ENCODE measurements at places on chromosomes 7 and 10.

- DNase-seq, result no peak
Measured at GRCh38 chr10:51008346-51008745, 65.9 kb upstream of the PRKG1 start.

- DNase-seq, result no peak
Measured at GRCh38 chr7:118648002-118648401, 423.5 kb downstream of the ANKRD7 start.

DNA sequence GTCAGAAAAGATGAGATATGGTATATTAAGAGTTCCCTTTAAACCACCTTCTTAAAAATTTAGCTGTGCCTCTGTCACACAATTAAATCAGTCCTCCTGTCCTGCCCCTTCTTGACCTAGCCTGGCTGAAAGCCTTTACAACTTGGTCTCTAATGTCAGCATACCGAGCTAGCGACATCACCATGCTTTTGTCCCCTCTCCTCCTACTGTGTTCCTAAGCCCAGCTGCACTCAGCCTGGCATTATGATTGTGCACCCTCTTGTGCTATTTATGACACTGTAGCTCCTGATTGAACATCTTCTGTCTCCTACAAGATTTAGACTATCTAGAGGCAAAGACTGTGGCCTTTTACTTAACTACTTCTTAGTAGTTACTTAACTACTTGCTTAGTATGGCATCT lies 29.2 kb downstream of the TDRD1 start:
- DNase-seq, result no peak

DNA sequence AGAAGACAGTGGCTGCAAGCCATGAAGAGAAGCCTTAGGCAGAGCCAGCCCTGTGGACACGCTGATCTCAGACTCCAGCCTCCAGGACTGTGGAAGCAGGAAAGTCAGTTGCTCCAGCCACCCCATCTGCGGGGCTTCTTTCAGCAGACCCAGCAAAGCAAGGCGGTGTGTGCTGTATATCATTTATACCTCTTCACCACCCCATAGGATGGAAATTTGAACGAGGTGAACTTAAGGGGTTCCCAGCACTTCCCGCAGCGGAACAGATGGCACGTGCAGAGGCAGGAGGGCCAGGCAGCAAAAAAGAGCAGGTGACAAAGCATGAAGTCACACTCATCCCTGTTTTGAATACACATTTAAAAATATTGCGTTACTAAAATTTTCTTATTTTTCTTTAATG lies 159.4 kb downstream of the ADARB2 start:
- no peak for DNase-seq

DNA sequence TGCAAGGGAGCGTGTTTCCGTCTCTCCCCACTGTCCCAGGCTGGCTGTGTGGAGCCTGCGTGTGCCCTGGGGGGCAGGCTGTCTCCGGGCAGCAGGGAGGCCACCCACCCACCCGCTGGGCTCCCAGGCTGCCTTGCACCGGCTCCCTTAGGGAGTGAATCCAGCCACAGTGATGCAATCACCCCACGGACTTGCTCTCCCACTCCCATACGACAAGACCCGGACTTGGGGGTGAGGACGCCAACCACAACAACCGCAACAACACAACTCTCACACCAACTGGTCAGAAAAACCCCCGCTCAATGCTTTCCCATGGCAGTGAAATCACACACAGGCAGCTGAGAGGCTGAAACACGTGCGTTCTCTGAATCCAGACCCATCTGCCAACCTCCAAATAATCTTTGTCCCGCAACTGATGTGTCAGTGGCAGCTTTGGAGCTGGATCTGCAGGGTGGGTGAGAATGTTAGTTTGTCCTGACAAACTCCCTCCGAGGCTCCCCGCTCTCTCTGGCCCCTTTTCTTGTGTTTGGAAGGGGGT lies 62.7 kb upstream of the DDC start:
- no peak for DNase-seq

- DNase-seq, result no peak
Measured at GRCh38 chr10:124174673-124175645, 81.6 kb upstream of the CHST15 start.

DNA sequence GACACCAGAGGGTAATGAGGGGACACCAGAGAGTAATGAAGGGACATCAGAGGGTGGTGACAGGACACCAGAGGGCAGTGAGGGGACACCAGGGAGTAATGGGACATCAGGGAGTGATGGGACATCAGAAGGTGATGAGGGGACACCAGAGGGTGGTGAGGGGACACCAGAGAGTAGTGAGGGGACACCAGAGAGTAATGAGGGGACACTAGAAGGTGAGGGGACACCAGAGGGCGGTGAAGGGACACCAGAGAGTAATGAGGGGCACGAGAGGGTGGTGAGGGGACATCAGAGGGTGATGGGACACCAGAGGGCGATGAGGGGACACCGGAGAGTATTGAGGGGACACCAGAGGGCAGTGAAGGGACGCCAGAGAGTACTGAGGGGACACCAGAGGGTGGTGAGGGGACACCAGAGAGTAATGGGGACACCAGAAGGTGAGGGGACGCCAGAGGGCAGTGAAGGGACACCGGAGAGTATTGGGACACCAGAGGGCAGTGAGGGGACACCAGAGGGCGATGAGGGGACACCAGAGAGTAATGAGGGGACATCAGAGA lies 10.6 kb downstream of the NACAD start:
- DNase-seq, result no peak

GRCh38 chr7:94324380-94325121 lies 70.1 kb upstream of the COL1A2 start:
- DNase-seq, result no peak

DNA sequence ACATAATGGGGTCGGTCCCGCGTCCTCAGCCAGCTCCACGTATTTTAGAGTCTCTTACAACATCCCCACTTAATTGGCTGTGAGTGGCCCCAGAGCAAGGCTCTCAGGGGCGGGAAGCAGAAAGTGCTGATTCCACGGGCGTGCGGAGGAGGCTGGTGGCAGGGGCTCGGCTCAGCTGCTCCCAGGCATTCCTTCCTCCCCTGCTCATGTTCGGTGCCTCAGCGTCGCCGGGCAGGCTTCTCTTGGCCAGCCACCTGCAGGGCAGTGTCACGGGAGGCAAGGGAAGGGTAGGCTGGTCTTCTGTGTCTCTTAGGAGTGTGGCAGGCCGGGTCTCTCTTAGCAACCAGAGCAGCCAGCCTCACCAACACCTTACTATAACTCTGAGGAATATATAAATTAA lies 33.8 kb downstream of the IL15RA start:
- DNase-seq, result no peak

GRCh38 chr10:106268000-106268399 lies 896.5 kb downstream of the SORCS1 start:
- DNase-seq, result no peak

DNA sequence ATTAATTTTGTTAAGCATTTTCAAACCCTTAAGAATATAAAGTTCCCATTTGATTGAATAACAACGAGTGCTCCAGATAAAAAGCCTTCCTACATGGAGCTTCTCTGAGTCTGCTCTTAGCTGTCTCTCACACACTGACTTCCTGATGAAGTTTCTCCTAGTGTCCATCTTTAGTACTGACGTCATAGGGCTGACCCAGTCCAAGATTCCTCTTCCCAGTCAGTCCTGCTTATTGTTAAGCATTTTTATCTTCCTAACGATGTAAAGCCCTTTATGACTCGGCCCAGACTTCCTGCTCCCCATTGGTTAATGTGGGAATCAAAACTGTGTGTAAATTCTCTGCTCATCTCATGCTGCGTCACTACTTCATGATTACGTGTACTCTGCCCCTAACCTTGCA lies 398.8 kb downstream of the TFEC start:
- no peak for DNase-seq

GRCh38 chr7:50217821-50218281 lies 86.7 kb upstream of the IKZF1 start:
- no peak for DNase-seq

- DNase-seq, result no peak
Measured at GRCh38 chr10:93063144-93063976, 2.8 kb downstream of the CYP26C1 start.

GRCh38 chr7:74202841-74203556 lies 6.8 kb upstream of the LAT2 start:
- no peak for DNase-seq

- no peak for DNase-seq
Measured at GRCh38 chr7:33644489-33644888, 260.9 kb upstream of the BMPER start.

GRCh38 chr10:69123306-69123746 lies 652 bp upstream of the VPS26A start:
- DNase-seq, result peak; percentile 41

DNA sequence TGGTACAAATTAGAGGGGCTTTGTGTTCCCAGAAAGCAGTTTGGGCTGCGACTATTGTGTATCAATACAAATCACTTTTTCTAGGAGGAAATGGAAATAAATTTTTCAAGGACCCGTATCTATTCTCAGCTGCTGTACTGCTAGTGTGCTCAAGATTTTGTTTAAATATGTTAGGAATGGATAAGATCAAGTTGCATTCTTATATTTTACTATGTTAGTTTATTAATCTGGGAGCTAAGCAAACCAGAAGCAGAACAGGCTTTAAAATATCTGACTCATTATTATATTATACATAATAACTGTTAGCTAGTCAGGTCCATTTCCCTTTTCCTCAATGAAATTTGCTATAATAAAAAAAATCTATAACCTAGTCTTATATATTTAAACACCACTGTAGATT lies 11.1 kb upstream of the GLCCI1 start:
- no peak for DNase-seq

DNA sequence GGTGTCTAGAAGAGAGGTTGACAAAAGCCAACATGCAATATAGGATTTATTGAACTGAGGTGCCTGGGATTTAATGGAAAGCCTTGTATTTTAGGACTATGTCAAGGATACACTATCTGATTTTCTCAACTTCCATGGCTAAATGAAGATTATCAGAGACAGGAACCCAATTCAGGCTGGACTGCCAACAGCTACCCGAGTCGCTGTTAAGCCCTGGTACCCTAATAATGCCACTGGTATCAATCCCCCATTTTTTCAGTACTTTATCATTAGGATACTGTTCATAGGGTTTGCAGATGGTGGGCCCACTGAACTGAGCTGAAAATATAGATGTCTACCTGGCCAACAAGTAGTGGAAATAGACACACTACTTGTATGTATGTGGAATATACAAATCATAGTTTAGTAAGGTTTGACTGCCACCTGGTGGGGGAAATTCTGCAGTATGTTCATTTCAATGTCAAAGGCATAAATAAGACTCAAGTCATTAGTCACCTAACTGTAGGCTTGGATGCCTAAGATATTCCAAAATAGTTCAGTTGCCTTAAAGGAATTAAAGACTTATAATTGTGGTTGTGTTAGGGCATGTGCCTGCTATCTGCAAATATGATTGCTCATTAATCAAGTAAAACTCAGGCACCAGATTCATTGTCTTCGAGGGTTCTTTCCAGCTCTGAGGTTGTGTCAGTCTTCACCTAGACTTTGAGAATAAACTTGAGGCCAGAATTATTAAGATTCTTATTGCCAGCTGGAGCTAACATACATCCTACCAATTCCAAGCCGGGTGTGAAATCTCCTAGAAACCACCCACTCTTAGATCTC lies 34.1 kb upstream of the NOBOX start:
- peak; percentile 65 for DNase-seq

DNA sequence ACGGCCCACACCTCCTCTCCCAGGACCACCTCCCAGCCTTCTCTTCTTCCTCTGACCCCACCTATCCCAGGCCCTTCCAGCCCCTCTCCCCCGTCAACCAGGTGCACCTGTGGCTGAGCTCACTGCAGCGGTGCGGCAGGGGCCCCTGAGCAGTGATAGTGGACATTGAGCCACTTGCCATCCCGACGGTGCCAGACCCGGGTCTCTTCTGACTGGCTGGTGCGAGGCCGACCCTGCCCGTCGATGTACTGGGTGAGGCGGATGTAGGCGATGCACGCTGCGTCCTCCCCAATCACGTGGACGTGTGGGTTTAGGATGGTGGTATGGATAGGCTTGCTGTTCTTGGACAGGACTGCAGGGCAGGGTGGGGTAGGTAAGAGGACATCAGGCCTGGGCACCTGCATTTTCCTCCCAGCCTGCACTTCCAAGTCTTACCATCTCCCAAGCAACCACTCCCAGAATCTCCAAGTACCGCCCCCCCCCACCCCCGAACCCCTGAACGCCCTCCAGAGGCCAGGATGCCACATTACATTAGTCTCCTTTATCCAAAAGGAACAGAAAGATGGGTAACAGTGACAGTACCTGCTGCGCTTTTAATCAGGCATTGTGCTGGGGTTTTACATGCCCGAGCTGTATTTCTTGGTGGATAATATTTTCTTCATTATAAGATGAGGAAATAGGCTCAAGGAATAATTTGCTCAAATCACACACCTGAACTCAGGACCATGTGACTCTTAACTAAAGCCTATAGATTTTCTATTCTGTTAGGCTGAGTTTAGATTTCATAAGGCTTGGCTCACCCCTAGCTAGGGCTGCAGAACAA lies 3.7 kb upstream of the NDST2 start:
- DNase-seq, result peak; percentile 48

DNA sequence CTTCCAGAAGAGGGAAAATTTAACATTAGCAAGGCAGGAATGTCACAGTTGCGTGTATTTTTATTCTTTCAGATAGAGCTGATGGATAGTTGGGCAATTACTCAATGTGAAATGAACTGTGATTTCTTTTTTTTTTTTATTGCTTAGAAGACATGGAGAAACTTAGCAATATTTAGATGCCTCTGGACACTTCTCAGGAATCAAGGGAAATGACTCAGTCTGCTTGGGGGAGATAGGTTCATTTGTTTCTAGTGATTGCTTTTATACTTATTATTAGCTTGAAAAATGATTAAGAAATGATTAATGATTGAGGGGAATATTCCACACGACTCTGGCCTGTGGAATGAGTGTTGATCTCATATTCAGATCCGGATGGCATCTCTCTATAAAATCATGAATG lies 33.1 kb upstream of the TBX20 start:
- DNase-seq, result no peak
